ENCODE measurements at places on chromosomes 6 and 20.
A peak's percentile ranks its signal among the peaks of the same experiment; 100 is the strongest.

DNA sequence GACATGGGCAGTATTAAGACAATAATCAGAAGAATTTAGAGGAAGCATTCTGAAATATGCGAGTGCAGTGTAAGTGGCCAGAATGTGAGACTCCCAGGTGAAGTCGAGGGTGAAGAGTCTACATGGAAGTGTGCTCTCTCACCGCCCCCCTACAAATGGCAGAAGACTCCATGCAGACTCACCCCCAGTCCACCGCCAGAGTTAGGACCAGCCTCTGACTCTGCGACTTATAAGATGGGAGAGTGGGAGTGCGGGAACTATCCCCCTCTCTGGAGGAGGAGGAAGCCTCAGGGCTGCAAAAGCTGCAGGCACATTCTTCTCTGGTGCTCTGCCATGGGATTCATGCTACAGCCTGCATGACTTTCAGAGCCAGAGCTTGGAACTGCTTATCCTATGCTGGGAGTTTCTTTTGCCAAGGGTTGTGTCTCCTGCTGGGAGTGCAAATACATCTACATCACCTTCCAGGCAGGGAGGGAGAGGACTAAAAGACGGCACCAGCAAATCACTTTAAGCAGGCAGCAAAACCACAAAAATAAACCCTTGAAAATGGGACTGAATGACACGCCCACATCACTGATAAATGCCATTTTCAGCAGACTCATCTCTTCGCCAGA lies 206.7 kb upstream of the SULF2 start:
- H3K4me3 ChIP-seq = no peak overlapping the region
- DNase-seq = no peak
- no peaks in the 10 kb centered on the region for H3K4me1 ChIP-seq
- no peak overlapping the region for H3K27ac ChIP-seq

DNA sequence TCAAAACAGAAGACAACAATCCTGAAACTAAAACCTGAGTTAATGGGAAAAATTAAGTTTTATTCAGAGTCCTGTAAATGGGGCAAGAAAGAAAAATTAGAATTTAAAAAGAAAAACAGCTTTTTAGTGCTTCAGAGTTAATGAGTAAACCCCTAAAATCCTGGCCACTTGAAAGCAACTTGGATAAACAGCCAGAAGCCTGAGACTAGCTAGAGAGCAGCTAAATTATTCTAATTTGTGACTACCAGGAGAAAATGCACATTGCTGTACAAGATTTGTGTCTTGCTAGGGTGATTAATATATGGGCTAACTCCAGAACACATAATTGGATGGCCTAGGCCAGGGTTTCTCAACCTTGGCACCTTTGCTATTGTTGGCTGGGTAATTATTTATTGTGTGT lies 62.4 kb upstream of the ARG1 start:
- H3K4me3 ChIP-seq = no peak overlapping the region
- no peaks in the 10 kb centered on the region for H3K27me3 ChIP-seq
- no peaks in the 10 kb centered on the region for H3K36me3 ChIP-seq
- H3K4me1 ChIP-seq = no peaks in the 10 kb centered on the region

DNA sequence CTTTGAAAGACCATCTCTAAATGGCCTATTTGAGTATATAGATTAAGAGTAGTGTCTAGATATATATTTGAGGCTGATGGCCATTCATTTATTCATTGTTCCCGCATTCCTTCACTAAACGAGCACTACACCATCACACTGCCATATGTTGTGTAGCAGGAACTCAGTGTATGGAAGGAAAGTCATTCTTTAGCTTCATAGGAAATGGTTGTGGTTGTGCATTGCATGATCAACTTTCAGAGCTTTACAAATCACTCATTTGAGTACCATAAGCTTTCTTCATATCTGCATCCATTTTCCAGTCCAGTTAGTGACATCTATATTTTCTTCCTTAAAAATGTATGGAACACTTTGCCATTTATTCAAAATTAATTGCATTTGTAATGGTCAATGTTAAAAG lies 97.9 kb downstream of the ARID1B start:
- H3K4me1 ChIP-seq = peaks cover 19% of the 10 kb centered on the region
- H3K27ac ChIP-seq = no peak overlapping the region
- no peak overlapping the region for H3K4me3 ChIP-seq
- peaks cover 8% of the 10 kb centered on the region for H3K36me3 ChIP-seq

GRCh38 chr6:14682812-14683211 lies 563.1 kb upstream of the JARID2 start:
- no peak overlapping the region for H3K4me3 ChIP-seq
- peaks cover 5% of the 10 kb centered on the region for H3K27me3 ChIP-seq
- H3K36me3 ChIP-seq = no peaks in the 10 kb centered on the region

DNA sequence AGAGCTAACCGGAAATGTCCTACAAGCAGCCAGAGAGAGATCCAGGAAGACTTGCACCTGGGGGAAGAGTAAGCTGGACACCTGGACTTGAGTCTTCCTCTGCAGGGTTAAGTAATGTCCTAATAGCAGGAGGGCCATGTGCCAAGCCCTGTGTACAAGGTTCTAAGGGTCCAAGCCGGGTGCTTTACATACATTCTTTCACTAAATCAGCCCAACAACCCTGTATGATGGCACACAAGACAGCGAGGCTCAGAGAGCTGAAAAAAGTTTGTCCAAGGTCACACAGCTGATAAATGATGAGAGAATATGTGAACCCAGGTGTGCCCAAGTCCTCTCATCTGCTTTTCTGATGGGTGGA lies 215.1 kb upstream of the CDYL start:
- H3K27ac ChIP-seq = no peak overlapping the region
- H3K4me1 ChIP-seq = no peaks in the 10 kb centered on the region
- no peak for DNase-seq
- H3K36me3 ChIP-seq = no peaks in the 10 kb centered on the region

DNA sequence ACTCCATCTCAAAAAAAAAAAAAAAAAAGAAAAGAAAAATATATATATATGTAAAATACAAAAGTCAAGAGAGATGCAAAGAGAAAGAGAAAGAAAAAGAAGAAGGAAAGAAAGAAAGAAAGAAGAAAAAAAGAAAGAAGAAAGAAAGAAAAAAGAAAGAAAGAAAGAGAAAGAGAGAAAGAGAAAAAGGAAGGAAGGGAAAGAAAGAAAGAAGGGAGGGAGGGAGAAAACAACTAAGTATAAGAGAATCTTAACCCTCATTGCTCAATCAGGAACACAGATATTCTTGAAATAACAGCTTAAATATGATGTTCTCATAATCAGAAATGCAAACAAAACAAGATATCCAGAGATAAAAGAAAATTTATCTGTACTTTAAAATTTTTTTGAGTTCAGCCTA lies 54.4 kb upstream of the MARCKS start:
- H3K4me3 ChIP-seq = no peak overlapping the region
- no peak overlapping the region for H3K27ac ChIP-seq
- no peaks in the 10 kb centered on the region for H3K36me3 ChIP-seq

DNA sequence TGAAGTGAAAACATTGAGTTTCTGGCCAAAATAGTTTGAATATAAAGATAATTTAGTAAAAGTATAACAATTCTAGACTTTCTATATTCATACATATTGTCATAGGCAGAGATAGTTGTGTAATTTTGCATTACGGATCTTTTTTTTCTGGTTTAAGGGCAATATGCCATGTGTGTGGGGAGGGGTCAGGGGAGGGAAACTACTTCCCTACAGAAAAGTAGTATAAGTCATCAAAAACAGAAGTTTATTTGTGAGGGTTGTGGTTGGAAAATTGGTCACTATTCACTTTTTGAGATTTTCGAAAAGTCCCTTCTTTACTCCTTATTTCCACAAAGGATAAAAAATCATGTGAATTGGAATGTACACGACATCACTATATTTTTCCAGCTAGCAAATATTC lies 288.2 kb upstream of the PREP start:
- H3K36me3 ChIP-seq = peaks cover 42% of the 10 kb centered on the region
- H3K27me3 ChIP-seq = no peaks in the 10 kb centered on the region
- no peak overlapping the region for H3K4me3 ChIP-seq
- no peak for DNase-seq
- H3K27ac ChIP-seq = no peak overlapping the region
- no peaks in the 10 kb centered on the region for H3K4me1 ChIP-seq

GRCh38 chr6:6870921-6871320 lies 236.8 kb upstream of the RREB1 start:
- no peak for DNase-seq
- H3K27ac ChIP-seq = no peak overlapping the region
- H3K36me3 ChIP-seq = no peaks in the 10 kb centered on the region
- peaks cover 13% of the 10 kb centered on the region for H3K27me3 ChIP-seq

- DNase-seq = no peak
- peaks cover 28% of the 10 kb centered on the region for H3K27me3 ChIP-seq
Measured at GRCh38 chr20:38290829-38291814, 12.8 kb upstream of the BPI start.

DNA sequence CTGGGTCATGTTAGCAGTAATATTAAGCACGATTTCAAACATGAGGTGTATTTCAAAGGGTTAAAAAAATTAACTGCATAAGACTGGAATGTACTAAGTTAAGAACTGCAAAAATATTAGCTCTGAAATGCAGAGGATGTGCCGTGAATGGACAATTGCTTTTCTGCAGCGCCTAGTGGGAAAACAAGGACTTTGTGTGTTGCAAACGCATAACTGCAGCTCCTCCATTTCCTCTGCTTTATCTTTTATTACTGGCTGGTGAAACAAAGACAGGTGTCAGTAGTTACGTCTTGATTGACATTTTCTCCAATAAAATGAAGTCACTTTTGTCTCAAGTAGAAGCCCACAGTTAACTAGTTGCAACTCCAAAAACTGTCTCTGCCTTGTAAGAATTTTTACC lies 1.7 kb downstream of the PDE7B start:
- H3K36me3 ChIP-seq = no peaks in the 10 kb centered on the region
- no peak overlapping the region for H3K27ac ChIP-seq
- H3K27me3 ChIP-seq = peaks cover 3% of the 10 kb centered on the region

DNA sequence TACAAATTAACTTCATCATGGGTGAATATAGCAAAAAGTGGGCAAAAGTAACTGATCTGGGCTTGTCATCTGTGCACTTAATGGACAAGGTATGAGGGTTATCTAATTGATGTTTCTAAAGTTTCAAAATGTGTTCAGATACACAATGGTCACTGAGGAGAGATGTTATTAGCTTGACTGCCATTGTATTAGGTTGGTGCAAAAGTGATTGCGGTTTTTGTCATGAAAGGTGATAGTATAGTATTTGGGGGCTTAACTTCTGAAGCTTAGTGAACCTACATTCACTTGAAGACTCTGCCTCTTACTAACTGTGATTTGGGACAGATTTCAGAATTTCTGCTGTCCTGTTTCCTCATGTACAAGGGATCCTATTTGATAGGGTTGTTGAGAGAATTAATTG lies 159.6 kb downstream of the UST start:
- peaks cover 2% of the 10 kb centered on the region for H3K27me3 ChIP-seq
- H3K27ac ChIP-seq = no peak overlapping the region
- no peak overlapping the region for H3K4me3 ChIP-seq
- no peaks in the 10 kb centered on the region for H3K36me3 ChIP-seq
- no peak for DNase-seq
- no peaks in the 10 kb centered on the region for H3K4me1 ChIP-seq

- no peaks in the 10 kb centered on the region for H3K27me3 ChIP-seq
- no peak overlapping the region for H3K27ac ChIP-seq
- DNase-seq = no peak
Measured at GRCh38 chr20:14928083-14928482, 590.7 kb upstream of the FLRT3 start.

GRCh38 chr6:29628419-29629281 lies 4.3 kb downstream of the GABBR1 start:
- peaks cover 50% of the 10 kb centered on the region for H3K27me3 ChIP-seq
- DNase-seq = peak; percentile 67
- H3K4me3 ChIP-seq = peak overlapping the region; percentile 72
- H3K4me1 ChIP-seq = peaks cover 29% of the 10 kb centered on the region

DNA sequence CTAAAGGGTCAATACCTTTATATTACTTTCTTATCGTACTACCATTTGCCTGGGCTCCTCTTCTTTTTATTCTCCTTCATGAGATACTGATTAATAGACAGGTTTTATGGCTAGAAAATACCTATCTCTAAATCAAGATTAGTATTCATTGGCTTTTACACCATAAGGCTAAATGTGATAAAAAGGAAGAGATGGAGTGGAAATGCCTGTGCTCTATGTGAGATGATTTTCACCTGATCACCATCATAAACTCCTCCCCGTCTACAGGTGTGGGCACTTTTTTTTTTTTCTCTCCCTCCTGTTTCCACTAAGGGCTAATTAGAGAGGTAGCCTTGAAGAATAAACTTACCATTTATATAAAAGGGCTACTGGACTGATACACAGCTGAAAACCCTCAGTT lies at the start of gene GLYATL3:
Gene GLYATL3, plus strand, starts transcription at position 301 of the 400 bp plus-strand sequence. CDS start 12,068 bp downstream, outside the sequence.
- DNase-seq = no peak
- H3K36me3 ChIP-seq = no peaks in the 10 kb centered on the region
- no peak within 1 kb of the TSS for H3K4me3 ChIP-seq
- no peaks in the 10 kb centered on the region for H3K27me3 ChIP-seq
- H3K4me1 ChIP-seq = no peaks in the 10 kb centered on the region

GRCh38 chr6:30565772-30566171 lies 5.5 kb upstream of the ABCF1 start:
- no peaks in the 10 kb centered on the region for H3K27me3 ChIP-seq
- DNase-seq = no peak
- H3K4me1 ChIP-seq = peaks cover 20% of the 10 kb centered on the region
- peaks cover 22% of the 10 kb centered on the region for H3K36me3 ChIP-seq
- no peak overlapping the region for H3K4me3 ChIP-seq
- H3K27ac ChIP-seq = peak overlapping the region; percentile 50

DNA sequence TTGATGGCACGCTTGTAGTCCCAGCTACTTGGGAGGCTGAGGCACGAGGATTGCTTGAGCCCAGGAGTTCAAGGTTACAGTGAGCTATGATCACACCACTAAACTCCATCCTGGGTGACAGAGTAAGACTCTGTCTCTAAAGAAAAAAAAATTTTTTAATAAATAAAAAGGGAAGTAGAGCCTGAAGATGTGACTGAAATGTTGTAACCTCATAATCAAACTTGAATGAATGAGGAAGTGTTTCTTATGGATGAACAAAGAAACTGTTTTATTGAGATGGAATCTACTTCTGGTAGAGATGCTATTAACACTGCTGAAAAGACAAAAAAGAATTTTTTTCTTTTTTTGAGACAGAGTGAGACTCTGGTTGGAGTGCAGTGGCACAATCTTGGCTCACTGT lies 6.7 kb downstream of the MAK start:
- H3K36me3 ChIP-seq = peaks cover 5% of the 10 kb centered on the region
- no peak overlapping the region for H3K4me3 ChIP-seq
- no peaks in the 10 kb centered on the region for H3K4me1 ChIP-seq
- DNase-seq = no peak

- H3K4me1 ChIP-seq = no peaks in the 10 kb centered on the region
- H3K27me3 ChIP-seq = peaks cover 3% of the 10 kb centered on the region
- no peaks in the 10 kb centered on the region for H3K36me3 ChIP-seq
Measured at GRCh38 chr6:4380881-4381281, 245.5 kb upstream of the ECI2 start.

- no peaks in the 10 kb centered on the region for H3K27me3 ChIP-seq
- no peak for DNase-seq
- peaks cover 39% of the 10 kb centered on the region for H3K4me1 ChIP-seq
- H3K27ac ChIP-seq = peak overlapping the region; percentile 41
- no peaks in the 10 kb centered on the region for H3K36me3 ChIP-seq
Measured at GRCh38 chr6:121333196-121333595, 1.1 kb downstream of the TBC1D32 start.

Measured in activated CD8-positive, alpha-beta memory T cell treated with anti-CD3 and anti-CD28 coated beads, Interleukin-2, amount 10 ng/mL, durations not matched to agents 7 days and 5 days (primary cell).